NCI-H2081 (cell line): ENCODE measurements at places on chromosomes 12 and 14.

DNA sequence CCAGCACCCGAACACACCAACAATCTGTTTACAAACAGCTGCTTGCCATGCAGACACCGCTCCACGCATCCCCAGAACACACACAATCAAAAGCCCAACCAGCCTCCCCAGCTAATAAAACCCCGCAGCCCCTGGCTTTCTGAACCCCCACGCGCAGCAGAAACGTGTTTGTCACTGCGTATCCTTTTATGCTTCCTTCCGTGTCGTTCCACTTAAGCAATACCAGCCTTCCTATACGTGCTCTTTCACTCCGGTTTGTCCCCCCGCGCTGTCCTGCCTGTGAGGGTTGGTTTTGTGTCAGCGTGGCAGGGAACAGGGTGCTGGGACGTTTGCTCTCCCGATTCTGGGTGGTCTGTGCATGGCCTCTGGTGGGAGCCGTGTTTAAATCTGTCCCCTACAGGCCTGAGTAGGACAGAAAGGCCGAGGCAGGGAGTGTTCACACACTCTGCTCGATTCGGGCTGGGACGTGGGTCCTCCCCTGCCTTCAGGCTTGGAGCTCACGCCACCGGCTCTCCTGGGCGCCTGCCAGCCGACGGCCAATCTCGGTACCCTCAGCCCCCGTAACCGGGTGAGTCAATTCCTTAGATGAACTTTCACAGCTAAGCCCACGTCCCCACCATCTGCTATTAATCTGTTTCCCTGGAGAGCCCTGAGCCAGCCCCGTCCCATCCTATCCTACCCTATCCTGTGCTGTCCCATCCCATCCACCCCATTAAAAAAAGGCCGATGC lies 60.0 kb downstream of the NOC4L start:
- no peak for DNase-seq

DNA sequence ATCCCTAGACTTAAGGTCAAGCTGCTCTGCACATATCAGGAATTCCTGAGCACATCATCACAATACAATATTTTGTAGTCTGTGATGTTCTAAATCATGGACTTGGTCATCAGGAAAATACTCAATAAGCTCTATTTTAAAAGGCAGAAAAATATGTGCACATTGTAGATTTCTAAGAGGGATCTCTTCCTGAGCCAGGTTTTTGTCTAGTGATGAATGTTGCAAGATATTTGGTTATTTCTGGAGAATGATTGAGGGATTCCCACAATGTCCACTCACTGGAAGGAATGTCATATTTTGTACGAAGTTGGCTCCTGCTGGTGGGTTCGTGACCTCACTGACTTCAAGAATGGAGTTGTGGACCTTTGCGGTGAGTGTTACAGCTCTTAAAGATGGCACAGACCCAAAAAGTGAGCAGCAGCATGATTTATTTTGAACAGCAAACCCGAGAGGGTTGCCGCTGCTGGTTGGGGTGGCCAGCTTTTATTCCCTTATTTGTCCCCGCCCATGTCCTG lies 300.9 kb upstream of the DCN start:
- no peak for DNase-seq

DNA sequence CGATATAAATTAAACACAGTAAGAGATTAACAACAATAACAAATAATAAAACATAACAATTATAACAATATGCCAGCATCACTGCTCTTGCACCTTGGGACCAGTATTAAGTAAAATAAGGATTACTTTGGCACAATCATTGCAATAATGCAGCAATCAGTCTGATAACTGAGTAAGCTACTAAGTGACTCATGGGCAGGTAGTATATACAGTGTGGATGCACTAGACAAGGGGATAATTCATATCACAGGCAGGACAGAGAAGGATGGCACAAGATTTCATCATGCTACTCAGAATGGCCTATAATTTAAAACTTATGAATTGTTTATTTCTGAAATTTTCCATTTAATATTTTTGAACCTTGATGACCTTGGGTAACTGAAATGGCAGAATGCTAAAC lies 290.7 kb downstream of the ALG10B start:
- no peak for DNase-seq

DNA sequence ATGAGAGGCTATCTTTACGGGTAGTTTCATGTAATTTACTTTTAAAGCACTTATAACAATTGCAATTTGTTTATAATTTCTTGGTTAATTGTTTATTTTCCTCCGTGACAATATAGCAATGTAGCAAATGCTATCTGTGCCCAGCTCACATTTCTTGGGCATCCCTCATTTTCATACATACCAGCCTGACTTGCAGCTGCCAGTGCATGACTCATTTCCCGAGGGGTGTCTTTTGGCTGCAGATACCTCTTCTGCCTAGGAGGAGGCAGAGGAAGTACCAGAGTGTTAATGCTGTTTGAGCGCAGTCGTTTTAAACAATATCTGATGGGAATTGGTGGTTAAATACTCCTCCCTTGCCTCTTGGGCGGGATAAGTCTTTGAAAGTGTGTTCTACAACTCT lies 104.2 kb upstream of the ABCD2 start:
- DNase-seq: no peak
